Memory B cell (primary cell): ENCODE measurements at places on chromosomes 2 and 18.

GRCh38 chr2:121038891-121039616, 245.9 kb downstream of the TFCP2L1 start:
- no peak for DNase-seq

DNA sequence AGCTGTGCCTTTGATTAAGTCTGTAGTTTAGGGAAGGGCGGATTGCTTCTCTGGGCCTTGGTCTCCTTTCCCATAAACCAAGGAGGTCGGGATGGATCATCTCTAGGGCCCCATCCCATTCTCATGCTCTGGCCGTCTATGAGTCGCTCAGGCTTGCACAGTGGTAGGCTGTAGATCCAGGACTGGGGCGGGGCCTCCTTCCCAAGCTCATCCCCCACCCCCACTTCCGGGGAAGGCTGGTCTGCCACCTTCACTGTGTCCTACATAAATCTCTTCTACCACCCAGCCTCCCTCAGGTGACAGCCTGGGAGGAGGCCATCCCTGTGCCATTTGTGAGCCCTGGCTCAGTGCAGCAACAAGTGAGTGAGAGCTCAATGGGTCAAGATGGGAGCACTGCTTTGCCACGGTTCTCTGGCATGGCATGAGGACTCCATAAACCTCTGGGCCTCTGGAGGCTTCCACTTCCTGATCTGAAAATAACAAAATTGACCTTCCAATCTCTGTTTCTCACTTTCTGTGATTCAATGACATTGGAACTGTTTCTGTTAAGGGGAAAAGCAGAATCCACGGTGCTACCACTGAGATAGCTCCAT, 68.5 kb downstream of the SUMO1 start:
- no peak for DNase-seq

DNA sequence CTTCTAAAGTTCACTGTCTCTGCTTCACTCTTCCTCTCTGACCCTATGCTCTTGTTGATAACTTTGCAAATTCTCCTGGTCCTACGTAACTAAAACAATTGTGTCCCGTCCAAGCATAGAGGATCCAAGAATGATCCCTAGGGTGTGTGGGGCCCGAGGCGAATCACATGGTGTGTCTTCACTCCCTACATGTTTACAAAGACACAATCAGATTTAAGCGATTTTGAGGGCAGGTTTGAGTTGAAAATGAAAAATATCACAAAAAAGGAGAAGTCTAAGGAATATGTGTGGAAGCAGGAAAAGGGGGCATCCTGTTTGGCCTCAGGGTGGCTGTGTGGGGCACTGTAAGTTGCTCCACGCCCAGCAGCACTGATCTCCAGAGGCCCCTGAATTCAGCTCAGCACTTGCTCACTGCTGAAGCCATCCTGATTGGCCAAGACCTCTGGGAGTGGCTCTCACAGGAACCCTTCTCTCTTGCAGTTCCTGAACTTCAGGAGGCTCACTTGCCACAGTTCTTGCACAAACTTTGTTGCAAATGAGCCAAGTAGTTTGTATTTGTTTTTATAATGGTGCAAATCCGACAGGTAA, 363.6 kb downstream of the ZNF521 start:
- DNase-seq = no peak

- DNase-seq = no peak
Measured at GRCh38 chr2:97998431-97999005, 2.8 kb upstream of the TMEM131 start.

DNA sequence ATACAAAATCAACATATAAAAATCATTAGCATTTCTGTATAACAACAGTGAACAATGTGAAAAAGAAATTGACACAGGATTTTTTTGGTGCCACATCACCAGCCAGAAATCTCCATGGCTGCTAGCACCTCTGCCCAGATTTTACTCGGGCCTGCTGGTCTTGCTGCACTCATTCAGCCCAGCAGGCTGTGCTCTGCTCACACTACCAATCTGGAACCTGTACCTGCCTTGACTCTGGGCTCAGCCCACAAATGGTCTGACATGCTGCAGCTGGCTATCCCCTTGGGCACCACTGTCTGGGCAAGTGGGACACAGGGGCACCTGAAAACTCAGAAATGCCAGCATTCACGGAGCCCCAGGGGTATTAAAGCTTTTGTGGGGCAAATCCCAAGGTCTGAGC, 392.5 kb upstream of the NRXN1 start:
- no peak for DNase-seq
